ENCODE measurements at places on chromosomes 1 and 21. TPM values are rescaled to one million over a fixed set of nuclear protein-coding genes. Genes with fewer than 3 reads are reported as not detected.

DNA sequence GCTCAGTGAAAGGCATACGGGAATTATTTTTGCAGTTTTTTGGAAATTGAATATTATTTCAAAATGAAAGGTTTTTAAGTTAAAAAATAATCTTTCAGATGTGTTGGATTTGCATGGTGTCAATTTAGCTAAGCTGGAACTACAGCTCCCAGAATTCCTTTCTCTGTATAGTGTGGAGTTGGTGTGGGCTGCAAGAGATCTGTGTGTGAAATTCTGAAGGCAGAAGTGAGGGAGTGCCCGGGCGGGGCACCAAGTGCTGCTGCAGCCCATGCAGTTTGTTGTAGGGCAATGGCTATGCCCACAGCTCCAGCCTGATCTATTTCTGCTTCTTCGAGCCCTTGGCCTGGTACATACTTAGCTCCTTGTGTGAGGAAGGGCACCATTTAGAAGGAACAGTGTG, 60.5 kb upstream of the CSF1 start:
- DNase-seq = no peak

EFNA3 gene
- total RNA-seq = 14.6 TPM

FCER1G gene
- 1.3 TPM for total RNA-seq

- DNase-seq = no peak
These were observed 415.3 kb upstream of the CAMK1G start for GRCh38 chr1:209168204-209168603.

- no peak for DNase-seq
These were observed 128.6 kb downstream of the RIPK4 start for GRCh38 chr21:41638201-41638790.

TNFRSF25 gene
- total RNA-seq = 47.5 TPM

FMO5 gene
- 0.25 TPM for total RNA-seq

- peak; percentile 78 for DNase-seq
These were observed at the start of gene TRAF5 for GRCh38 chr1:211326528-211327345. Gene TRAF5 (plus strand): TSS chr1:211326833. CDS start chr1:211353240, 26,407 bp downstream.

DNA sequence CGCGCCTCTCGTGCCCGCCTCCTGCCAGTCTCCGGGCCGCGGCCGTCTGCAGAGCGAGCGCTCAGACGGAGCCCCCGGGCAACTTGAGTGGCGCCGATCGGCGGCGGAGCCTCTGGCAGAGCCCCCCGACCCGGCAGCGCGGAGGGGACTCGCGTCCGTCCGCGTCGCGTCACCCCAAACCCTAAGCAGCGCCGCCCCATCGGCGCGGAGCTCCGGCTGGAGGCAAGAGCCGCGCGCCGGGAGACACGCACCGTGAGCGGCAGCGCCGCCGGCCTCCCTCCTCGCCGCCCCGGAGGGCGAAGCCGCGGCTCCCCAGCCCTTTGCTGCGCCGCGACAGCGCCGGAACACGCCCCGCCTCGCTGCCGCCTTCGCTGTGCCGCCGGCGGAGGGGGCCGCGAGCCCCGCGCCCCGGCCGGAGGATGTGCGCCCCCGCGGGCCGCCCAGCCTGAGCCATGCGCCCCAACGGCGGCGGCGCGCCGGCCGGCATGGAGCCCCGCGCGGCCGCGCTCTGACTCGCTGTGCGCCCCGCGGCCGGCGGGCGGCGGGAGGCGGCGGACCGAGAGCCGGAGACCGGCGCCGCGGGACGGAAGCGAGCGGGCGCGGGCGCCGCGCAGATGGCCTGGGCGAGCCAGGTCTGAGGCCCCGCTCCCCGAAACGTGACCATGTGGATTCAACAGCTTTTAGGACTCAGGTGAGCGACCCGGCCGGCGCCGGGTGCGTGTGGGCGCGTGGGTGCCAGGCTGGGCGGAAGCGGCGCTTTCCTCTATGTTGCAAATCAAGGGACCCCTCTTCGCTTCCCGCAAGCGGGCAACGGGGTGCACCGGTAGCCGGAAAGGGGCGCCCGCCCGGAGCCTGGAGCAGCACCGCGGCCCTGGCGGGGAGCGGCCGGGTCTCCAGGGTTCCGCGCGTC, 610 bp downstream of the AJAP1 start:
- DNase-seq = peak; percentile 18

DNA sequence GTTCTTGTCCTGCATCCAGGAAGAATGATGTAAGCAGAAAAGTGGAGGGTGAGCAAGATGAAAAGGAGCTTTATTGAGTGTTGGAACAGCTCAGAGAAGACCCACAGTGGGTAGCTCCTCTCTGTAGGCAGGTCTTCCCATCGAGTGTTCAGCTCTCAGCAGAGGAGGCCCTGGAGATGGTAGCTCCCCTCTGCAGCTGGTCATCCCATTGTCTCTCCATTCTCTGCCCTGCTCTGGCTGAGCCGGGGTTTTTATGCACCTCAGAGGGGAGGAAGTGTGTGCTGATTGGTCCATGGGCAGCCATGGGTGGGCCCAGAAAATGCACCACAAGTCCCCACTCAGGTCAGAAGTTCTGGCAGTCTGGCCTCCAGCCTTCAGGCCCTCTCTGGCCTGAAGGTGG, 713.7 kb downstream of the MATN1 start:
- DNase-seq = no peak

DNA sequence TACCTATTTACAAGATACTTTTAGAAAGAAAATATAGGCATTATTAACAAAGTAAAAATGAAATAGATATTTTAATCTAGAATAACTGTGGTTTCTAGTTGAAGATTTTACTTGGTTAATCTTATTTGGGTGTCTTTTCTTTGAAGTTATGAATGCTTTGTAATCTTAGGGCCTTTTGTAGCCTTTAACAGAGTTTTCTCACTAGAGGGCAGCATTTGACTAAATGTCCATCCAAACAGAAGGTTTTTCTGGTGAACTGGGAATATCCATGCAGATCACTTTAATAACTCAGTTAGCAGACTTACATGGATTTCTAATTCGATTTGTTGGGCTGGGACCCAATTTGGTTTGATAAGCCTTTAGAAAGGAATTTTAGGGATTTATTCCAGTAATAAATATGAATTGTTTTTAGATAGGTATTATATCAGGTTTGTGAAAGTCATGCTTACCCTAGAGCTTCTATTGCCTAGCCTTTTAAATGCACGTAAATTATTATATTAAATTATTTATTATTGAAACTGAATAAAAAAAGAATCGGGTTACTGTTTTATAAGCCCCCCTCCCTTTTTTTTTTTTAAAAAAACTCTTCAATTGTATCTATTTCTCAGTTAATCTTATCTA, 119.7 kb downstream of the ZNF326 start:
- DNase-seq = no peak

FHAD1 gene
- not detected for total RNA-seq

- no peak for DNase-seq
These were observed 573.1 kb downstream of the USP25 start for GRCh38 chr21:16302851-16303282.

SLAMF7 gene
- not detected for total RNA-seq
